ENCODE measurements at places on chromosomes 4 and X. TPM values are rescaled to one million over a fixed set of nuclear protein-coding genes. Genes with fewer than 3 reads are reported as not detected.

DNA sequence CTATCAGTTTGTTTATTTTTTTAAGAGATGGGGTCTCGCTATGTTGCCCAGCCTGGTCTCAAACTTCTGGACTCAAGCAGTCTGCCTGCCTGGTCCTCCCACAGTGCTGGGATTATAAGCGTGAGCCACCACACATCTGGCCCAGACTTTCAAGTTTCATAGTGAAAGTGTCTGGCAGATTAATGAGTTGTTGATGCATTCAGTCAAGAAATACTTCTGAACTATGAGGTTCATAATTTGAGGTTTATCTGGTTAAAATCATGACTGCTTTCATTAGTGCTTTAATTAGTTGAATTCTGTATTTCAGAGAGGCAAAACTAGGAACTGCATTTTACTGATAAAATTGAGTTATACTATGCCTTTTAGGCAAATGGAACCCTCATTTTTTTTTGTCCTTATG lies 638.6 kb downstream of the RPA4 start:
- no peak for ATAC-seq

- no peak for ATAC-seq
These were observed 20.3 kb upstream of the ABCG2 start for GRCh38 chr4:88178626-88179231.

Gene TLR3
- 8.4 TPM for total RNA-seq

- no peak for ATAC-seq
These were observed 6.6 kb upstream of the FGF5 start for GRCh38 chr4:80259817-80260216.

DNA sequence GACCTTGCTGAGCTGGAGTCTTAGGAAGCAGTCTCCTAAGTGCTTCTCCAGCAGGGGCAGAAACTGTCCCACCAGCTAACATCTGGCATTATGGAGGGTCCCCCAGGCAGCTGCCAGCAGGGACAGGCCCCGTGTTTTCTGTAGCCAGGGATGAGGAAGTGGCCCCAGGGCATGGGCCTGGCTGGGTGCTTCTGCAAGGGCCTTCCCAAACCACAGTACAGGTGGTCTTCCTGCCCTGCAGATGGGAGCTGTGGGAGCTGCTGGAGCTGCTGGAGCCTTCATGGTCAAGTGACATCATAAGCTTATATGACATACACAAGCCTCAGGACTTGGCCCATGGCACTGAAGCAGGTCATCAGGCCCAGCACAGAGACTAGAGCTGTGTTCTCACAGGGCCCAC lies 5.0 kb upstream of the MSANTD1 start:
- ATAC-seq, result no peak

Gene TEX11
- total RNA-seq, result not detected

DNA sequence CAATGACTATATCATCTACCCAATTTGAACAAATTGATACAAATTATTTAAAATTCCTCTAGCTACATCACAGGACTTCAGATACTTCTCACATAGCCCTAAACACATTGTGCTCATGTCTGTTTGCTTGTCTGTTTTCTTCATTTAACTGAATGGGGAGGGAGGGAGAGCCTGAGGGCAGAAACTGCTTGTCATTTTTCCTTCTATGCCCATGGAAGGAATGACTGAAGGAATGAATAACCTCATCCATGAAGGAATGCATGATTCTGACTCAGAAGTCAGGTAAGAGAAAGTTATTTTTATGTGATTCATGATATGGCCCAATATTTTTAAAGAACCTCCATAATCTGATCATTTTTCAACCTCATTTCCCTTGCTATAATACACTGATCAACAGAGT lies 418.0 kb upstream of the PITX2 start:
- ATAC-seq, result no peak

- ATAC-seq, result no peak
These were observed 998 bp upstream of the DUSP9 start for GRCh38 chrX:153645921-153646488.

GRCh38 chrX:121093011-121093410 lies 45.6 kb downstream of the GLUD2 start:
- no peak for ATAC-seq

- ATAC-seq, result no peak
These were observed 129.0 kb downstream of the DMD start for GRCh38 chrX:33082371-33082770.

Gene SULT1E1
- total RNA-seq, result not detected

GRCh38 chr4:165631912-165632311 lies 241.1 kb upstream of the TLL1 start:
- no peak for ATAC-seq

- ATAC-seq, result no peak
These were observed 134.3 kb downstream of the MID1IP1 start for GRCh38 chrX:38935561-38935960.

Gene SORCS2
- 4.4 TPM for total RNA-seq

GRCh38 chr4:55834086-55834795 lies 14.7 kb downstream of the EXOC1L start:
- no peak for ATAC-seq

- peak; percentile 93 for ATAC-seq
These were observed at the start of gene WNK3 for GRCh38 chrX:54357414-54358377. Gene WNK3, minus strand, starts transcription at chrX:54358046.

GRCh38 chr4:101197350-101197749 lies 150.0 kb downstream of the PPP3CA start:
- no peak for ATAC-seq

DNA sequence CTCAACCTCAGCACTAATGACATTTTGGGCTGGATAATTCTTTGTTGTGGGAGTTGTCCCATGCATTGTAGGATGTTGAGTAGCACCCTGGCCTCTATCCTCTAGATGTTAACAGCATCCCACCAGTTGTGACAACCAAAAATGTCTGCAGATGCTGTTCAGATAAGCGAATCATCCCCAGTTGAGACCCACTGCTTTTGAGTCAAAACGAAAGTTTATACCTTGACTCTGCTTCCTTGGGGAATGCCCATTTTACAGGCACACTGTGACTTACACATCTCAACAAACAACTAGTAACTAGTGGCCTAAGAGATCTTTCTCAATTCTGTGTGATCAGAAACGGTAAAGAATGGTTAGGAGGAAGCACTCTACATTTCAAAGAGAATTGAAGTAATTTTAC lies 37.0 kb downstream of the SEPSECS start:
- ATAC-seq, result no peak

DNA sequence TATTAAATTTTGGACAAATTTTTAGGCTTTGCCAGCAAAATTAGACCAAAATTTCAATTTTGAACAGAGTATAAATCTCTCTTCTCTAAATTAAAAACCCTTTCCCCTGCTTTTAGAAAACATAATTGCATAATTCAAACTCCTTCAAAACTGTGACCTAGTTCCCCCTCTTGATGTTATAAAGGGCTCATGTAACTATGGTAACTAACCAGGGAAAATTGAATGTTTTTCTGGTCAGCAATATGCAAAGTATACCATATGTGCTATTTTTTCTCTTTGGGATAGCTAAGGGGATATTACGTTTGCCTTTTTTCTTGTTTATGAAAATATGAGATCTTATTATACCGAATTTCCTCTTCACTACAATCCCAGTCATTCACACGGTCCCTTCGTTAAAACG lies 5.1 kb upstream of the ING2 start:
- ATAC-seq, result no peak

GRCh38 chrX:97968376-97969163 lies 1084.9 kb downstream of the RPA4 start:
- no peak for ATAC-seq

Gene FBXW7
- total RNA-seq, result 120 TPM

Gene ERAS
- not detected for total RNA-seq

DNA sequence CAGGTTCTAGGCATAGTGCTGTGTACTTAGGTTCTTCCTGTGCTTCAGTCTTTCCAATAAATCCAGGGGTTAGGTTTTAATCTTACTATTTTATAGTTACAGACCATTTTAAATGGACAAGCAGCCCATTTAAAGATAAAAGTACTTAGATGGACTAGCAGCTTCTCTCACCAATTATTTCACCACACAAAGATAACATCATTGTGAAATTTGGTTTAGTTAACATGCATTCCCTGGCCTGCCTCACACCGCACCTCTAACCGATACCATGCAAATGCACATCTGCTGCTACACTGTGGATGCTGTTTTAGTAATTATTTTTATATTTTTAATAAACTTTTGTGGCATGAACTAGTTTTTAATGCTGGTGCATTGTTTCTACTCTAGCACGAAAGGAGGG lies 252.6 kb downstream of the RAPGEF2 start:
- ATAC-seq, result no peak

Gene MAGIX
- total RNA-seq, result 4.5 TPM

DNA sequence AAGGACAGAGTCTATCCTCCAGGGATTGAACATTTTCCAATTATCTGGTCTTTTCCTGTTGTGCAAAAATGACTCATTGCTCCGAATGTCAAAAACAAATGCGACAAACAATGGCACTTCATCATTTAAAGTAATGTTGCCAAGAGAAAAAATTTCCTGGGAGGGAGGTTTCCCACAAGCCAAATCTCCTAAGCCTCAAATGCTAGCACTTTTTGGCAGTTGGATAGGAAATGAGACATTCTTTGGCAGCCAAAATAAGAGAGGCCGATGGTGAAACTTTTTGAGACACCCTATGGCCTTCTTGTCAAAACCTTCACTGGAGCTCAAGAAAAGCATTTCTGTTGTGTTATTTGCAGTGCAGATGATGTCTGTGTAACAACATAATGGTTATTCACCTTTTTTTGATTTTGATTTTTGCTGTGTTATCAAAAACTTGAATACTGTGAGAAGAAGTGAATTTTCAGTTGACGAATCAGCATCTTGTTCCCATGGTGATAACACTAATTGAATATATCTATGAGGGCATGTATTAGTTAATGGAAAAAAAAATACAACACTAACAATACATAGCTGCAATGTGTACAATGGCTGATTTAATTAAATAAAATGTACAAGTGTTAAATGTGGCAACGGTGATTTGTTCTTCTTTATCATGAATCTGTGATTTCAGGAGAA lies 333.8 kb downstream of the ANK2 start:
- ATAC-seq, result peak; percentile 85

DNA sequence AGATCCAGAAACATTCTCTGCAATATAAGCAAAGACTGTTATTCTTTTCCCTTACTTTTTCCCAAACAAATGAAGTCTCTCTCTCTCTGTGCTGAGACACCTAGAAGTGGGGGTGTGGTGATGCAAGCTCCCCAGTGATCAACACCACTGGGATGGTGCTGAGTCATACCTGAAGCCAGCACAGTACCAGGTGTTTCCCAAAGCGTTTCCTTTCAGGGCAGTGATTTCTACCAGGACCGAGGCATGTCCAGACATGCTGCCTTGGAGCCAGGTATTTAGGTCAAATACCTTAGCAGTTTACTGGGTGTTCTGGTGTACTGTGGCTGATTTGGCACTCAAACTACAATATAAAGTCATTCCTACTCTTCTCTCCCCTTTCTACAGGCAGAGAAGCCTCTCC lies 726.5 kb downstream of the FAM133A start:
- no peak for ATAC-seq

Gene MAGEB17
- total RNA-seq, result 2.4 TPM

Gene FGF2
- total RNA-seq, result 54.7 TPM

DNA sequence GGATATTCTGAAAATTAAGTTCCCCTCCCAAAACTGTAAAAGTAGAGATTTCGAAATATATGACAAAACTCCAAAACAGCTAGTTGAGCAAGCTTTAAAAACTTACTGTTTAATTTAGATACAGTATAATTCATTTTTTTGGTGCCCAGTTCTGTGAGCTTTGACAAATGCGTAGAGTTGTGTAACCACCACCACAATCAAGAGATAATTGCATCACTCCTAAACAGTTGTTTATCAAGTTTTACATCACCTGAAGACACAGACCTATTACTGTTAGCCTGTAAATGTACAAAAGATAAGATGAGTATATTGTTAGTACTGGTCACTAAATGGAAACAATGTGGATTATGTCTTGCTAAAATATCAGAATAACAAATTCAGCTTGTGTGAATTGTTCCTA lies 62.3 kb downstream of the ALG13 start:
- ATAC-seq, result no peak

Gene DMRTC1B
- not detected for total RNA-seq

Gene EMCN
- 22.5 TPM for total RNA-seq

Gene TGIF2LX
- not detected for total RNA-seq

- ATAC-seq, result no peak
These were observed 8.7 kb upstream of the ANXA5 start for GRCh38 chr4:121705521-121705920.

DNA sequence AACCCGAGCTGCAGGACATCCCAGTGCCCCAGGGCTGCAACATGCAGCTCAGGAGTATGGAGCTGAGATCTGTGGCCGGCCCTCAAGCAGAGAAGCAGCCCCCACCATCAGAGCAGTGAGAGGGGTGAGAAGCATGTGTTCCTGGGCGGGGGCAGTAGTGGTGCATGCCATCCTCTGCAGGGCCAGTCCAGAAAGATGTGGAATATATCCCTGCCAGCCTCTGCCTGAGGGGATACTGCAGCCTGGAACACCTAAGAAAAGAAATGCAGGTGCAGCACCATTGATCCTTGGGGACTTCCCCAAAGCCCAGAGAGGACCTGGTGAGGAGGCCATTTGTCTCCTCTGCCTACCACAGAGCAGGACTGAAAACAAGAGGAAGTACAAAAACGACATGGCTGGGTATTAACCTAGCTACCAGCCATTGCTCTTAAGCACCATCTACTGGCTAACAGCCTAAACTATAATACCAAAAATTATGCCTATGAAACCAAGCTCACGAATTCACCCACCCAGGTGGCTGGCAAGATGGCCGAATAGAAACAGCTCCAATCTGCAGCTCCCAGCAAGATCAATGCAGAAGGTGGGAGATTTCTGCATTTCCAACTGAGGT lies 158.8 kb downstream of the ADGRA3 start:
- no peak for ATAC-seq

- ATAC-seq, result no peak
These were observed 63.6 kb downstream of the SLC7A11 start for GRCh38 chr4:138178566-138178965.

GRCh38 chrX:20454117-20454516 lies 187.4 kb upstream of the RPS6KA3 start:
- ATAC-seq, result no peak

GRCh38 chrX:41802958-41803357 lies 79.0 kb downstream of the GPR82 start:
- ATAC-seq, result no peak

GRCh38 chr4:122900314-122900713 lies 22.1 kb downstream of the NUDT6 start:
- ATAC-seq, result no peak
